Suppressor macrophage treated with lipopolysaccharide for 4 hours (primary cell): ENCODE measurements at places on chromosomes 5 and 9.

- DNase-seq, result no peak
Measured at GRCh38 chr9:70618784-70619183, 204.3 kb upstream of the KLF9 start.

DNA sequence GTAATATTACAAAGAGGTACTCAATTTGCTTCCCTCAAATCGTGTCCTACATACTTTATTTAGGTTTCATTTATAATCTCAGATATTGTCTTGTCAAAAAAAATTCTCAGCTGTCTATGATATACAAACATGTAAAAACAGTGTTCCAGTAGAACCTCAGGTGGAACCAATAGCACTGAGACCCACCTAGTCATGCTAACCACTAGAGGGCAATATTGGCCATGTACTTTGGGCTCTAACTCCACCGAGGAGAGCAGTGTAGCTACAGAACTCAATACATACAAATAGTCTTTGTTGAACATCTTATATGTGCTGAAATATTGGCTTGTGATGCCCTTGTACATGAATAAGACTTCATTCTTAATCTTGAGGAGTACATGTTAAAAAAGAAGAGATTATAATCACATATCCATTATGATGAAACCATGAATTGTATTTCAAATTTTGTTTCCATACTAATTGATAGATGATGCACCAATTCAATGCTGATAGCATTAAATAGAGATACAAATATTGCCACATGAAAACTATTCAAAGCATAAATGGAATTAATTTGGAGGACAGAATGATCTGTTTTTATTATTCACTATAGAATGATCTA is 71.2 kb upstream of the CNTLN start:
- DNase-seq, result peak; percentile 62

DNA sequence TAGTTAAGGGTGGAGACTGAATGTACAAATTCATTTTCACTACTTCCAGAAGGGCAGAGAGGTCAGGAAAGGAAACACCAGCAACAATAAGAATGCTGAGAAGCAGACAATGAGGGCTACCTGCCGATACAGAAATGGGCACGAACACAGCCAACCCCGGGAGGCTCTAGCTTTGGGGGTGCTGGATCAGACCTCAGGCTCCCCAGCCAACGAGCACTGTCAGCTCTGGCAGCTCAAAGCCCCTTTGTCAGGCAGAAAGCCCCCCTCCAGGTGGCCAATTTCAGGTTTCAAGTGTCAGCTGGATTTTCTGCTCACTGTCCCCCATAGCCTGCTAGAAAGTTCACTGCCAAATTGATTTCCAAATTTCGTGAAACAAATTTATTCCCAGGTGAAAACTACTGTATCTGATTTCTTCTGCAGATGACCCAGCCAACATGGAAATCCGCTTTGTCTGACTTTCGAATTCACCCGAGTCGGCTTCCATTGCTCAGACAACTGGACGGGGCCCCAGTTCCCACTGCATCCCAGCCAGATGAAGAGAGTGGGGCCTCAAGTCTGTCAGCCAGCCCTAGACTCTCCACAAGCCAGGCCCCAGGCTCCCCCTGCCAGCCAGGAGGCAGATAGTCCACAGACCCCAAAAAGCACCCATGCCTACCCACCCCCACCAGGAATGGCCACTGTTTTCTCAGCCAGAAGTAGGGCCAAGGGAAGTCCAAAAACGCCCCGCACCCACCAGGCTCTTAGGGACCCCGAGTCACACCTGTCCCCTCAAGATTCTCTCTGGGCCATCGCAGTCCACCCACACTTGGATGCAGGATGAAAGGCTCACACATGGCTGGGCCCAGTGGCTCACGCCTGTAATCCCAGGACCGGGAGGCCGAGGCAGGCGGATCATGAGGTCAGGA is 96.5 kb upstream of the PHYKPL start:
- no peak for DNase-seq

GRCh38 chr9:113387560-113388230 is 10.9 kb upstream of the HDHD3 start:
- DNase-seq, result no peak

GRCh38 chr9:113888336-113888735 is 12.2 kb downstream of the ZNF618 start:
- no peak for DNase-seq

DNA sequence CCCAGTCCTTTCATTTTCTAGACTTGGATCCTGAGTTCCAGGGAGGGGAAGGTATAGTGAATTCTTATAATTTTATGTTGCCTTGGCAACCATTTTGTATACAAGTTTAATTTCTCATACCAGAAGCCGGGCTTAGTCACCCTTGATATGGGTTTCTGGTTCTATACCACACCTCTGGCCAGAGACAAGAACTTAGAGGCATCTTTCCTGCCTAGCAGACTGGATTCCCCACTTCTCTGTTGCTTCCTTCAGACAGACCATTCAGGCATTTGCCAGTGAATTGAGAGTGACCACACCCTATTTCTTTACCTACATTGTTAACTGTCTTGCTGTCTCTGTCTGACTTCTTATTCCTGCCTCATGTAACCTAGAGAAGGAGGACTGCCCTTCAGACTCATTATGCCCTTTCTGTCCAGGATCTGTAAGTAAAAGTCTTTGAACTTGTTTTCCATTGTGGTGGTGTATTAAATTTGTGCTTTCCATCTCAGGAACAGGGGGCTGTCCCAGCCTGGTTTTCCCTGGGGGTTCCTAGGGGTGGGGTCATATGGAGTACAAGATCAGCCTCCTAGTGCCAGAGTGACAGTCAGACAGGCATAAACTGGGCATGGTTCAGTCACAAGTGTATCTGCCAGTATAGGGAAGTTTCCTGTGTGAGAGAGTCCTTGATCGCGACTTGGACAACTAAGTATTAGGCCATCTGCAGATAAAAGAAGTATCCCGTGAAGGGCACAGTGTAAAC is 27.4 kb downstream of the TNFSF8 start:
- DNase-seq, result no peak

DNA sequence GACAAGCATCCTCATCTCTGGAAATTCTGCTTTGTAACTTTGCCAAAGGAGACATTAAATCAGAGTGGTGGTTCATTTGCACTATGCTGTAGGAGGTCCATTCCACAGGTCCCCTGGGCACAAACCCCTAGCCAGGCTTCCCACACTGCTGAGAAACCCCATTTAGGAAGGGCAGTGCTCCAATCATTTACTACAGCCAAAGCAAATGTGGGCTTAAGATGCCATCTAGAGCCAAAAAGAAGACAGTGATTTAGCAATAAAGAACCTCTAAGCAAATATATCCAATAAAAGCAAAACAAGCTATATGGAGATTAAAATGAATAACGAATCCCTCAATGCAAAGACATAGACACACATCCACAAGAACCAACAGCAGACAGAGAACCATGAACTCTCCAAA is 129.0 kb upstream of the ALDH1B1 start:
- peak; percentile 14 for DNase-seq

DNA sequence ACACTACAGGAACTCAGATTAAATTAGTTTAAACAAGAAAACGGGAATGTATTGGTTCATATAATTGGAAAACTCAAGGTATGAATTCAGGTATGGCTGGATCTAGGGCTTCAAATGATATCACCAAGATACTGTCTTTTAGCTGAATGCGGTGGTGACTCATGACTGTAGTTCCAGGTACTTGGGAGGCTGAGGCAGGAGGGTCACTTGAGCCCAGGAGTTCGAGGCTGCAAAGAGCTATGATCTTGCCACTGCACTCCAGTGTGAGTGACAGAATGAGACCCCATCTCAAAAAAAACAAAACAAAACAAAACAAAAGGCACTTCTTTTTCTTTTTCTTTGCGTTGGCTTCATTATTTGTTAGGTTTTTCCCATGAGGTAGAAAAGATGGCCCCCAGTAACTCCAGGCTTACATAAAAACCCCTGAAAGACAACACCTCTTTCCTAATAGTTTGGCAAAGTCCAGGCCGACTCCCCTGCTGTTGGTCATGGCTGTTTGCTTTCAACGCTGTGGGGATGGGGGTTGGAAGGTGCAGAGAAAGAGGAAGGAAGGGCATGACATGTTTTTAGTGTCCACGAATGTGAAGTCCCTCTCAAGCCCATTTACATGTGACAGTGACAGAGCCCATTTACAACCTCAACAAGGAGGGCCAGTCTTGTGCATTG is 39.8 kb upstream of the CRB2 start:
- DNase-seq, result peak; percentile 82

DNA sequence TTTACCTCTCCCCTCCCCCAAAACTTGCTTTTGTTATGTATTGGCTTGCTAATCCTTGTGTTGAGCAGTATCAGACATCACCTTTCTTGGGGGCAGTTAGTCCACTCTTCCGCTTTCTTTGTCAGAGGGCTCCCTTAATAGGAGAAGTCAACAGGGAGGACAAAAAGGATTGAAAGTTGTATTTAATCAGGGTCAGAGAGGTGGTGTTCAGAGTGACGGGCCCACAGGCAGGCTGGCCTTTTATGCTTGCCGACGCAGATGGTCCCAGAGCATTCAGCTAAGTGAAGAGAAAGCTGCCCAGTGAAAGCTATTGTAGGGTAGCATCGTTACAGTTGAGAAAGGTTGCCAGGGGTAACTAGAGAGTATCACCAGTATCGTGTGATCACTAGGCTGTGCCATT is 131.1 kb downstream of the ZCCHC7 start:
- DNase-seq, result no peak
